Mesothelial cell of epicardium (in vitro differentiated cells): ENCODE measurements at places on chromosomes 3 and 15. TPM values are rescaled to one million over a fixed set of nuclear protein-coding genes. Genes with fewer than 3 reads are reported as not detected.

GRCh38 chr15:58329781-58330671, 101.8 kb upstream of the LIPC start:
- peaks cover 5% of the 10 kb centered on the region for H3K36me3 ChIP-seq
- no peak overlapping the region for H3K4me3 ChIP-seq
- no peak for DNase-seq
- H3K4me1 ChIP-seq = peaks cover 39% of the 10 kb centered on the region
- H3K27me3 ChIP-seq = no peaks in the 10 kb centered on the region

The WDR93 gene
- total RNA-seq = 0.34 to 0.54 TPM (median 0.40 TPM) in 3 replicates

DNA sequence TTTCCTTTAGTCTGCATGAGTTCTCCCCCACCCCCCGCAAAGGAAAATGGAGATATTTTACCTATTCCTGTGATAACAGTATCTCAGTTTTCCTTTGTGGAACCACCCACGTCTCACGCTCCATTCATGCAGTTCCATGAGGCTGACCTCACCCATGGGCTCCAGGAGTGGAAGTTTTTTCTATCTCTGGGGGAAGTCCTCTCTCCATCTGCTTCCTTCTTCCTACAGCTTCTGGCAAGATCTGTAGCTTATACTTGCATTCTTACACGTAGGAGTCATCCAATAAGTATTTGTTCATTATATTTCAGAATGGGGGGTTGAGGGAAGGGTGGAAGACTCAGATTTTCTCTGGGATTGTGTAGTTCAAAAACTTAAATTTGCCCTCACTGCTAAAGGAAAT, 5.8 kb upstream of the GLCE start:
- no peaks in the 10 kb centered on the region for H3K36me3 ChIP-seq
- peaks cover 13% of the 10 kb centered on the region for H3K27me3 ChIP-seq
- DNase-seq = no peak
- H3K4me3 ChIP-seq = no peak overlapping the region

The UROC1 gene
- total RNA-seq = 0.11 to 0.13 TPM in 2 of 3 replicates, not detected in the other

DNA sequence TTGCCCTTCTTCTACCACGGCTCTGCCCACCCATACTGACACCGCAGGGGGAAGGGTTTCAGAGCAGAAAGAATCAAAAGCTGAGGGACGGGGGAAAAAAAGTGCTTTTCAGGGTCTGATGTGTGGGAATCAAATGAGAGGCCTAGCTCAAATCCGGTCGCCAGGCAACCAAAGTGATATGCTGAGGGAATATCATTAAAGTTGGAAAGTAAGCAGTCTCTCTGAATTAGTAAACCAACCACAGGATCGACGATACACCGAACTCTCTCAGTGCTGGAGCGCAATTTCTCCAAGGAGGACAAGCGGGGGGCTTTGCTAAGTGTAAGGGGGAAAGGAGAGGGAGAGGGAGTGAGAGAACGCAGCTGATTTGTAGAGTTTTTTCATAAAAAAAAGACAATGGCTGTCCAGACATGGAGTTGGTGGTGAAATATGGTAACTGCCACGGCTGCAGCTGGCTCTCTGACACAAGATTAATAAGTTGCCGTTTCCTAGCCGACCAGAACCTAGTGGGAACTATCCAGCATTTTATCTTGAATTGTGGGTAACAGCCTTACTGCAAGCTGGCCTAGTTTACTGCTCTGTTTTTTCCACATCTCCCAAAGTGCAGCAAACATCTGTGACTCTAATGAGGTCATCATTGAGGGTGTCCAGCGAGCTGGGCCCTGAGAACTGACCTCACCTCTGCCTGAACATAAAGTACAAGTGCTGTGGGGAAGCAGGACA, 530.2 kb downstream of the SOX2 start:
- H3K27ac ChIP-seq = no peak overlapping the region
- DNase-seq = no peak

DNA sequence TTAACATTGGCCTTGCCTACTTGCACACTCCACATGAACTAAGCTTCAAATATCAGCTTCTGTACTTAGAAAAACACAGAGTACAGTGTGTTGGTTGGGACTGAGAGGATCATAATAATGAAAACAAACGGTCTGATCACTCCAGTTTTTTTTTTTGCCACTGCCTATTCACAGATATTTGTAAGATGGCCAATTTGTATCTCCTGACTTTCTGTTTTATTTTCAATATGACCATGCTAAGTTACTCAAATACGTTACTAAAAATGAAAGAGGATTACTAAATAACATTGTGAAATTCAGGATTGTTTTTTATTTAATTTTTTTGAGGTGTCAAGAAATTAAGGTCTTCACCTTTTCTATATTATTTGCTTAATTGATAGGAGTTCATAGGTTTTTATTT, 595.1 kb downstream of the TUSC7 start:
- no peaks in the 10 kb centered on the region for H3K27me3 ChIP-seq
- no peaks in the 10 kb centered on the region for H3K36me3 ChIP-seq
- no peak overlapping the region for H3K4me3 ChIP-seq
- H3K27ac ChIP-seq = no peak overlapping the region

DNA sequence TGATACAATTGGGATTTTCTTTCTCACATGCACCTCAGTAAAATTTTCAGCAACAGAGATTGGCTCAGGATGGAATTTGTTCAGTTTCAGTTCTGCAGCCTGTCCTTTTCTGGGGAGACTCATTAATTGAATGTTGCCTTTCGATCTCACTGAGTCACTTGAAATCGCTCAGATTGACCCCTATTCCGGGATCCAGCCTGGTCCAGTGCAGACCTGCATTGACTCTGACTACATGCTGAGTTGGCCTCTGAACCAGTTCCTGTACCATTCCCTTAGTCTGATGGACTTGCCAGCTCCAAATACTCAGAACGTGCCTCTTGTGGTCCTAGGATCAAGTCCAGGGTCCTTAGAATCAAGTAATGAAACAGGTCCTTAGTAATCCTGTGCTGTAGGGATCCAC, 9.4 kb downstream of the IGF1R start:
- no peaks in the 10 kb centered on the region for H3K27me3 ChIP-seq
- H3K36me3 ChIP-seq = no peaks in the 10 kb centered on the region
- peaks cover 37% of the 10 kb centered on the region for H3K4me1 ChIP-seq
- H3K27ac ChIP-seq = no peak overlapping the region
- DNase-seq = no peak

- no peak for DNase-seq
- no peak overlapping the region for H3K4me3 ChIP-seq
- H3K4me1 ChIP-seq = peaks cover 10% of the 10 kb centered on the region
- H3K36me3 ChIP-seq = no peaks in the 10 kb centered on the region
- no peak overlapping the region for H3K27ac ChIP-seq
These were observed 10.1 kb downstream of the ARL14 start for GRCh38 chr3:160686955-160687535.

GRCh38 chr3:102248981-102249705, 185.7 kb upstream of the ZPLD1 start:
- no peaks in the 10 kb centered on the region for H3K36me3 ChIP-seq
- no peak overlapping the region for H3K4me3 ChIP-seq
- no peak overlapping the region for H3K27ac ChIP-seq
- no peak for DNase-seq
- H3K4me1 ChIP-seq = peaks cover 13% of the 10 kb centered on the region
